ENCODE measurements at places on chromosomes 2 and 18.

- DNase-seq, result no peak
Measured at GRCh38 chr2:40455661-40456060, 3.8 kb upstream of the SLC8A1 start.

- DNase-seq, result no peak
Measured at GRCh38 chr2:108573061-108573460, 38.8 kb downstream of the LIMS1 start.

DNA sequence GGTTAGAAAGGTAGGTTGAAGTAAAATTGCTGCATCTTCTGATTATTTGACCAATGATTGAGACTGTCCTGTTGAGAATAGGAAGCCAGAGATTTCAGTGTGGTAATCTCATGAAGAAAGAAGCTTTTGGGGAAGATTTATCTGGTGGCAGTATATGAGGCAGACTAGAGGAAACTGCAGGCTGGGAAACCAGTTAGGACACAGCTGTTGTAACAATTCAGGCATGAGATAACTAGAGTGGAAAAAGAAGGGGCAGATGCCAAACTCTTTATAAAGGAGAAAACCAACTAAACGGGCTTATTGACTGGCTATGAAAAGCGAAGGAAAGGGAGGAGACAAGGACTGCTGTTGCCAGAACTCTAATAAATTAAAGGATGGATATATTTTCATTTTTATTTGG is 155.6 kb downstream of the TTC27 start:
- no peak for DNase-seq

DNA sequence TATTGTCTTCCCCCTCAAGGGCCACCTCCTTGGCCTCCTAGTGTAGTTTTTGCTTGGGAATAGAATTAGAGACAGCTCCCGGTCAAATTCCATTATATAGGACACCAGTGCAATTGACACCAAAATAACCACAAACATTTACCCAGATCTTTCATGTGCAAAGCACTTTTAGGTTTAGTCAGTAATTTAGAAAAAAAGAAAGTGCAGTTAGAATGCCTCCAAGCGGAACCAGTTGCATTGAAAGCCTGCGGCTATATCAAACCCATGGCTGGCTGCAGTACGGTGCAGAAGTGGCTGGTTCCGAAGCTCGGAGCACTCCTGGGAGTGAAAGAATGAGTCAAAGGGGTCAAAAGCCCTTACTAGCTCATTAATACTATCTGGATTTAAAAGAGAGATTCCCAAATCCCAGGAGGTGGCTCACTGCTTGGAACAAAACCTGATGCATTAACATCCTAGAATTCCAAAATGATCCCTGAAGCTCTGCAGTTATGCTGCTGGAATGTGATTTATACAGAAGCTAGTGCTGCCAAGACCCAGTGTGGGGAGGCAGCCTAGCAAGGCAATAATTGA is 432.2 kb upstream of the KLHL29 start:
- no peak for DNase-seq

DNA sequence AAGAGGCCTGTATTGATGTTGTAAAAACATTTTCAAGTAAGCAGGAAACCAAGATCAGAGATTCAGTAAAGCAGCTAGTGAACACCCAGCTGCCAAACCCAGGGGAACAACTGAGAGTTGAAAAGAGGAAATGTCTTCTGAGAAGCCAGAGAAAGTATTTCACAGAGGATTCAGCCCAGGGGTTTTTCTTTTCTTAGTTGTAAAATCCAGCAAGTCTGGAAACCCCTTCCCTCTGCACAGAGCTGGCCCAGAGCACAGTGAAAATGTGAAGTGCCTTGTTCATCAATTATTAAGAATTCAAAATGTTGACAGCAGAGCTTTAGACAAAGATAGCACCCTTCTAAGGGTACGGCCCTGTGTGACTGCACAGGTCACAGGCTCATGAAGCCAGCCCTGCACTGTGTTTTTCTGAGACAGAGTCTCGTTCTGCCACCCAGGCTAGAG is 28.4 kb downstream of the AFF3 start:
- DNase-seq, result no peak

- DNase-seq, result no peak
Measured at GRCh38 chr18:27661320-27662018, 476.4 kb upstream of the CHST9 start.

- no peak for DNase-seq
Measured at GRCh38 chr2:227582369-227582768, 16.3 kb upstream of the SCYGR2 start.

- DNase-seq, result no peak
Measured at GRCh38 chr18:50560681-50561629, 1.1 kb downstream of the MAPK4 start.

GRCh38 chr18:44826418-44827259 is 146.0 kb downstream of the SETBP1 start:
- peak; percentile 64 for DNase-seq

DNA sequence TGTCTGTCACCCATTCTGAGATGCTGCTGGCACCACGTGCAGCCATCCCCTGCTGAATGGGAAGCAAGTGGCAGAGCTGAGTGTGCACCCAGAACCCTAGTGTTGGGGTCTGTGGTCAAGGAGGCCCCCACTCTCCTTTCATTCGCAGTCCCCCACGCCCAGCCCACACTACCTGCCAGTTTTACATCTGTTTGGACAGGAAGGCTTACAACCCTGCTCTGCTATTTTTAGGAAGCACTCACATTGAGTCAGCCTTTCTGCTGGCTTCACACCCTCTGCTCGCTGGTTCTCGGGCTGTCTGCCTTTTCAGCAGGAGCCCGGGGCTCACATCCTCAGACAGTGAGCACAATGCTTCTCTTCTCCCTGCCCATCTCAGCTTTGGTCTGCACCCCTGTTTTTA is 10.7 kb upstream of the ADCY3 start:
- DNase-seq, result no peak

- DNase-seq, result peak; percentile 51
Measured at GRCh38 chr2:69816923-69817542, 12.4 kb upstream of the GMCL1 start.

DNA sequence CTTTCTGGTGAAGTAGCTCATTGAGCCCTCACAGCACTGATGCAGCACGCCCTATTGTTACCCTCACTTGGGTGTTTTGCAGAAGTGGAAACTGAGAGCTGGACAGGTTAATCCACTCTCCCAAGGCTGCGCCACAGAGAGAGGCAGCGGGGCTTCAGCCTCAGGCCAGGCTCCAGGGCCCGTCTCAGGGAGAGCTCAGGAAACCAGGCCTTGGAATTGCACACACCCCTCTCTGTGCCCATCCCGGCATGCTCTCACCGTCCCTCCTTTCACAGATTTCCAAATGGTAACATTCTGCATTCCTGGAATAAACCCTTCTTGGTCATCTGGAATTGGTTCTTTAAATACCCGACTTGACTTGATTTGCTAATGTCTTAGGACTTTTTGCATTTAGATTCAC is 51.5 kb downstream of the TWIST2 start:
- DNase-seq, result no peak

DNA sequence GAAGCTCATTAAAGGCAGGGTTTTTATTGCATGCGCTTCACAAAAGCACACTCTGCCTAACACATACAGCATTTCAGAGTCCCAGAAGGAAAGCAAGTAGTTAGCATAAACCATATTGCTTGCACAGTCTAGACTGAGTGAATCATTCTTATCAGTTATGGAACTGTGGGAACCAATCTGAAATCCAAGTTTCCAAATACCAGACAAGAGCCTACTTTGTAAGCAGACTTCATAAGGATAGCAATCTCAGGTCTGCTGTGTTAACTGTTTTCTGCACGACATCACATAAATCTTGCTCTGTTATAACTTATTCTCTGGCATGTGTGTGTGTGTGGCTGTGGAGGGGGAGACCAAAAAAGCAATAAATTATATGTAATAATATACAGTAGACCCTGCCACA is 608.1 kb upstream of the REG3G start:
- no peak for DNase-seq

Measured in GM04503 (cell line).